ENCODE measurements at places on chromosomes 16 and 17.

- H3K27ac ChIP-seq = no peak overlapping the region
- H3K27me3 ChIP-seq = peaks cover 1% of the 10 kb centered on the region
- H3K4me3 ChIP-seq = no peak overlapping the region
- H3K4me1 ChIP-seq = no peaks in the 10 kb centered on the region
- no peaks in the 10 kb centered on the region for H3K36me3 ChIP-seq
Measured at GRCh38 chr17:21418446-21419298, 42.5 kb downstream of the KCNJ12 start.

DNA sequence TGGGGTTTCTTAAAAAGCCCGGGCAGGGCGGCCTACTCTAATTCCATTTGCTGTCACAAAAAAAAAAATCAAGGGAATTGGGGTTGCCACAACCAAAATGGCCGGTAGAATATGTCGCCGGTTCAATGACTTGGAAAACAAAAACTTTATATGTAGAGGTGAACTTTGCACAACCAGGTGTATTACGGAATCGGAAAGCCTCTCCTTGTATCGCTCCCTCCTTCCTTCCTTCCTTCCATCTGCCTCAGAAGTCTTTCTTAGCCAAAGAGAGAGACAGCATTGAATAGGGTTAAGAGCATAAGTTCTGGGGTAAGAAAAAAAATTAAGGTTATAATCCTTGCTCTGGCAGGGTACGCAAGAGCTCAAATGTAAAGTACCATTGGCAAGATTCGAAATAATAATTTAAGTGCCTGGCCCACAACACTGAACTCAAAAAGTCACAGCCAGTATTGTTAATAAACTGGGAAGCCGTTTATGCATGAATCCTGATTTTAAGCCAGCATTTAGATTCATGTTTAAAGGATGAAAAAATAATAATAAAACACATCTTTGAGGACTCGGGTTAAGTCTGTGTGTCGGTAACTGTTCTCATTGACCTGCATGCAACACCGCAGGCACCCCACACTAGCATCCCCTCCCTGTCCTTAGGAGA is 522 bp upstream of the GLG1 start:
- no peaks in the 10 kb centered on the region for H3K27me3 ChIP-seq
- peak overlapping the region; percentile 87 for H3K4me3 ChIP-seq
- H3K27ac ChIP-seq = peak overlapping the region; percentile 98
- no peak for DNase-seq

DNA sequence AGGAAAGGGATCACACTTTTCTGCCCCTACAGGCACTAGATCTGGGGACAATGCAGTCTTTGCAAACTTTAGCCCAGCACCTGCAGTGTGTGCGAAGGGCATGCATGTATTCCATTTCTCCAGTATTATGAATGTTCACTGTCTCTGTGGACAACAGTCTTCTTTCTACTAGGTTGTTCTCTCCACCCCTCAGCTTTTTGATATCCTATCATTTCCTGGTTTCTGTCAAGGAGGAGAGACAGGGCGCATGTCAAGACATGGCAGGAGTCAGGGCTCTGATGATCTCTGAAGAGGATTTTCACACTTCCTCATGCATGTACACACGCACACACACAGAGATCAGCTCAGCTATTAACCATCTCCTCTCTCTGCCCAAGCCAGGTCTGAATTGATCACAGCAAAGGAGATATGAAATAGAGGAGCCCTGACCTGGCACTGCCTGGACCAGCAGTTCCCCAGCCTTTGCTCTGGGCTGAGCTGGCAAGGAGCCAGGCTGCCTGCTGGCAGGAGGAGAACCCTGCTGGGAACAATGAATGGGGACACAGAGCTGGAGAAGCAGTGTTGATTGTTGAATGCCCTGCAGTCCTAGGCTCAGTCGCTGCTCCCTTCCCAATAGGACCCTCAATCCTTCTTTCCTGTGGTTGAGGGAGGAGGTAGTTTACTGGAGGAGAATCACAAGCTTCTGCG is 2.6 kb downstream of the GPR179 start:
- H3K27ac ChIP-seq = no peak overlapping the region
- no peaks in the 10 kb centered on the region for H3K36me3 ChIP-seq
- H3K27me3 ChIP-seq = peaks cover 2% of the 10 kb centered on the region

GRCh38 chr17:53475002-53475401 is 347.7 kb upstream of the KIF2B start:
- H3K36me3 ChIP-seq = no peaks in the 10 kb centered on the region
- no peak overlapping the region for H3K27ac ChIP-seq
- H3K4me3 ChIP-seq = no peak overlapping the region
- H3K4me1 ChIP-seq = peaks cover 2% of the 10 kb centered on the region
- H3K27me3 ChIP-seq = no peaks in the 10 kb centered on the region

- peaks cover 5% of the 10 kb centered on the region for H3K4me1 ChIP-seq
- no peak overlapping the region for H3K27ac ChIP-seq
- no peaks in the 10 kb centered on the region for H3K36me3 ChIP-seq
- H3K27me3 ChIP-seq = no peaks in the 10 kb centered on the region
Measured at GRCh38 chr16:62882552-62883221, 846.4 kb upstream of the CDH8 start.

GRCh38 chr16:87086575-87086974 is 230.6 kb downstream of the C16orf95 start:
- no peak overlapping the region for H3K27ac ChIP-seq
- no peak overlapping the region for H3K4me3 ChIP-seq
- H3K36me3 ChIP-seq = peaks cover 7% of the 10 kb centered on the region
- peaks cover 2% of the 10 kb centered on the region for H3K4me1 ChIP-seq

GRCh38 chr17:72618001-72618509 is 474.4 kb downstream of the SLC39A11 start:
- DNase-seq = peak; percentile 58
- peak overlapping the region; percentile 93 for H3K27ac ChIP-seq
- H3K4me3 ChIP-seq = peak overlapping the region; percentile 6
- H3K27me3 ChIP-seq = peaks cover 2% of the 10 kb centered on the region
- no peaks in the 10 kb centered on the region for H3K36me3 ChIP-seq
- peaks cover 63% of the 10 kb centered on the region for H3K4me1 ChIP-seq

GRCh38 chr17:75345514-75346167 is 56.4 kb upstream of the SLC25A19 start:
- peak overlapping the region; percentile 72 for H3K27ac ChIP-seq
- no peak overlapping the region for H3K4me3 ChIP-seq
- H3K4me1 ChIP-seq = peaks cover 37% of the 10 kb centered on the region
- peaks cover 3% of the 10 kb centered on the region for H3K36me3 ChIP-seq

GRCh38 chr16:88697116-88697830 is 8.9 kb downstream of the RNF166 start:
- no peak for DNase-seq
- no peaks in the 10 kb centered on the region for H3K27me3 ChIP-seq
- H3K36me3 ChIP-seq = no peaks in the 10 kb centered on the region
- H3K27ac ChIP-seq = no peak overlapping the region
- H3K4me3 ChIP-seq = no peak overlapping the region
- no peaks in the 10 kb centered on the region for H3K4me1 ChIP-seq

GRCh38 chr17:4908301-4908700 is 5.4 kb upstream of the CHRNE start:
- peaks cover 2% of the 10 kb centered on the region for H3K36me3 ChIP-seq
- H3K27ac ChIP-seq = no peak overlapping the region
- DNase-seq = no peak
- H3K4me1 ChIP-seq = peaks cover 17% of the 10 kb centered on the region
- no peak overlapping the region for H3K4me3 ChIP-seq

DNA sequence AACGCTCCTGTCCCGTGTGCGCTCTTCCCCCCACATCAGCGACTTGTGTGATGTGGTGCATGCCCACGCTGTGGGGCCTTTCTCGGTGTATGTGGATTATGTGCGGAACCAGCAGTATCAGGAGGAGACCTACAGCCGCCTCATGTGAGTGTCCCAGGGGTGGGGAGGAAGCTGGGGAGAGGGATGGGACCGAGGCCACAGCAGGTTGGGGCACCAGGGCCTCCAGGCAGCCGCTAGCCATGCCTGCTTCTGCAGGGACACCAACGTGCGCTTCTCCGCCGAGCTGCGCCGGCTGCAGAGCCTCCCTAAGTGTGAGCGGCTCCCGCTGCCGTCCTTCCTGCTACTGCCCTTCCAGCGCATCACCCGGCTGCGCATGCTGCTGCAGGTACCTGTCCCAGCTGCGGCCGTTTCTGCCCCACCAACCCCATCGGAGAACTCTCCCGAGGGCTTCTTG is 5.8 kb downstream of the ARHGEF15 start:
- H3K27ac ChIP-seq = no peak overlapping the region
- peaks cover 13% of the 10 kb centered on the region for H3K4me1 ChIP-seq
- peaks cover 78% of the 10 kb centered on the region for H3K27me3 ChIP-seq
- peak overlapping the region; percentile 57 for H3K4me3 ChIP-seq

DNA sequence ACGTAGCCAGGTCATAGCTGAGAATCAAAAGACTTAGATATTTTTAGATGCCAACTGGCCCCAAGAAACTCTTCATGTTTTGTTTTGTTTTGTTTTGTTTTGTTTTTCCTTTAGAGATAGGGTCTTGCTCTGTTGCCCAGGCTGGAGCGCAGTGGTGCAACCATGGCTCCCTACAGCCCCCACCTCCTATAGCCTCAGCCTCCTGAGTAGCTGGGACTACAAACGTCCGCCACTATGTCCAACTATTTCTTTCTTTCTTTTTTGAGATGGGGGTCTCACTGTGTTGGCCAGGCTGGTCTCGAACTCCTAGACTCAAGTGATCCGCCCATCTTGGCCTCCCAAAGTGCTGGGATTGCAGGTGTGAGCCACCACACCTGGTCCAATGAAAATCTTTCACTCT is 107.1 kb downstream of the ADCY9 start:
- H3K27me3 ChIP-seq = no peaks in the 10 kb centered on the region
- H3K36me3 ChIP-seq = no peaks in the 10 kb centered on the region
- no peak overlapping the region for H3K4me3 ChIP-seq
- DNase-seq = no peak
- no peak overlapping the region for H3K27ac ChIP-seq

- H3K27me3 ChIP-seq = peaks cover 17% of the 10 kb centered on the region
- H3K27ac ChIP-seq = no peak within 1 kb of the TSS
- H3K4me3 ChIP-seq = no peak within 1 kb of the TSS
- no peaks in the 10 kb centered on the region for H3K36me3 ChIP-seq
- H3K4me1 ChIP-seq = peaks cover 15% of the 10 kb centered on the region
Measured at GRCh38 chr17:35537601-35538141, at the start of gene SLFN12L. TSS of gene SLFN12L (minus strand) at chr17:35537678. CDS start at chr17:35522364, 15,314 bp downstream.

GRCh38 chr17:47203984-47204721 is 5.0 kb upstream of the MYL4 start:
- no peak overlapping the region for H3K27ac ChIP-seq
- H3K36me3 ChIP-seq = no peaks in the 10 kb centered on the region
- peaks cover 13% of the 10 kb centered on the region for H3K4me1 ChIP-seq
- no peaks in the 10 kb centered on the region for H3K27me3 ChIP-seq
- no peak for DNase-seq

GRCh38 chr17:42917236-42917603 is 16.6 kb downstream of the G6PC1 start:
- no peaks in the 10 kb centered on the region for H3K36me3 ChIP-seq
- DNase-seq = no peak
- H3K4me3 ChIP-seq = no peak overlapping the region
- H3K27ac ChIP-seq = no peak overlapping the region
- H3K27me3 ChIP-seq = peaks cover 4% of the 10 kb centered on the region

GRCh38 chr16:1468426-1468810 is 6.4 kb downstream of the CLCN7 start:
- no peaks in the 10 kb centered on the region for H3K27me3 ChIP-seq
- peaks cover 7% of the 10 kb centered on the region for H3K4me1 ChIP-seq
- H3K36me3 ChIP-seq = no peaks in the 10 kb centered on the region
- no peak overlapping the region for H3K27ac ChIP-seq
- no peak for DNase-seq

GRCh38 chr16:87499189-87499486 is 6.3 kb upstream of the ZCCHC14 start:
- DNase-seq = no peak
- H3K27ac ChIP-seq = no peak overlapping the region
- H3K4me1 ChIP-seq = no peaks in the 10 kb centered on the region
- no peaks in the 10 kb centered on the region for H3K36me3 ChIP-seq
- no peak overlapping the region for H3K4me3 ChIP-seq

- no peaks in the 10 kb centered on the region for H3K36me3 ChIP-seq
- peaks cover 5% of the 10 kb centered on the region for H3K4me1 ChIP-seq
- no peak for DNase-seq
- H3K27me3 ChIP-seq = no peaks in the 10 kb centered on the region
- no peak overlapping the region for H3K4me3 ChIP-seq
- H3K27ac ChIP-seq = no peak overlapping the region
Measured at GRCh38 chr16:68711421-68712139, 25.5 kb upstream of the CDH1 start.

GRCh38 chr17:54887787-54888186 is 12.9 kb upstream of the TOM1L1 start:
- no peaks in the 10 kb centered on the region for H3K36me3 ChIP-seq
- no peak overlapping the region for H3K4me3 ChIP-seq
- no peak for DNase-seq

GRCh38 chr16:88382491-88383400 is at the start of gene ZNF469:
TSS of gene ZNF469 (plus strand) at chr16:88382959. CDS start at chr16:88427471, 44,512 bp downstream.
- H3K27me3 ChIP-seq = peaks cover 29% of the 10 kb centered on the region
- H3K4me3 ChIP-seq = peak within 1 kb of the TSS; percentile 85
- peak within 1 kb of the TSS; percentile 83 for H3K27ac ChIP-seq
- no peaks in the 10 kb centered on the region for H3K36me3 ChIP-seq
- peaks cover 8% of the 10 kb centered on the region for H3K4me1 ChIP-seq

- H3K27me3 ChIP-seq = peaks cover 2% of the 10 kb centered on the region
- H3K27ac ChIP-seq = no peak overlapping the region
- H3K4me1 ChIP-seq = peaks cover 17% of the 10 kb centered on the region
- H3K4me3 ChIP-seq = no peak overlapping the region
- H3K36me3 ChIP-seq = no peaks in the 10 kb centered on the region
- no peak for DNase-seq
Measured at GRCh38 chr17:40436636-40437035, 6.6 kb upstream of the IGFBP4 start.

- DNase-seq = no peak
- H3K4me3 ChIP-seq = no peak overlapping the region
- H3K27me3 ChIP-seq = no peaks in the 10 kb centered on the region
- H3K27ac ChIP-seq = no peak overlapping the region
- no peaks in the 10 kb centered on the region for H3K4me1 ChIP-seq
Measured at GRCh38 chr17:30450125-30451027, 26.8 kb upstream of the GOSR1 start.

DNA sequence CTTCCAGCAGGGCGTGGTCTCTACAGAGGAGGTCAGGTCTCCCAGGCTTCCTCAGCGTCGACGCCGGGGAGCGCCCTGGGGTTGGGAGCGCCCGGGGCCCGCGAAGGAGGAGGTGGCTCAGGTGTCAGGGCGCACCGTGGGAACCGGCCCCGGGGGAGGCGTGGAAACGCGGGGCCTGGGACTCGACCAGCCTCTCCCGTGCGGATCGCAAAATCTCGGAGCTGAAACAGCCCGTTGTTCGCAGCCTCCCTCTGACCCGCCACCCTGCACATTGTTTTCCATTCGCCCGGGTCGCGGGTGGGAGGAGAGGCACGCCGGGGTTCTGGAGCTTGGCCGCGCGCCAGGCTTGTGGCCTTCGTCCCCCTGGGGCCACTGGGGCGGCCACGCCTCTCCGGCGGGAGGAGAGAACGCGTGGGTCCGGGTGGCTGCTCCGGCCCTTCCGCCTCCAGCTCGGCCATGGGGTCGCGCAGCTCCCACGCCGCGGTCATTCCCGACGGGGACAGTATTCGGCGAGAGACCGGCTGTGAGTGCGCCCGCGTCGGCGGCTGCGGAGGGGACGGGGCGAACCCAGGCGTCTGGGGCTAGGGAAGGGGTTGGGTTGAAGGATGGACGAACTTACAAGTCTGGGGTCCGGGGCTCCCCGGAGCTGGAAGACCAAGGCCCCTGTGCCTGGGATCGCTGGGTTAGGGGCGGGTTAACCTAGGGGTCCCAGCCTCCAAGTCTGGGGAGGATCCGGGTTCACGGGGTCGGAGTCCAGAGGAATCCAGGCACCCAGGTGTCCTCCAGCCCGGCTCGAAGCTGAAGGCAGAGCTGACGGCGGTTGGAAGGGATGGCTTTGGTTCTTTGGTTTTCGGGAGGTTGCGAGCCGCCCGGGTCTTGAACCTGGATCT is at the start of gene CHP2:
Gene CHP2, plus strand, starts transcription at position 433 of the 890 bp plus-strand sequence. Its CDS starts 24 bp downstream, at position 457.
- no peak within 1 kb of the TSS for H3K4me3 ChIP-seq
- no peak within 1 kb of the TSS for H3K27ac ChIP-seq
- DNase-seq = peak; percentile 40
- peaks cover 68% of the 10 kb centered on the region for H3K27me3 ChIP-seq
